ENCODE measurements at places on chromosomes 3 and 15. TPM values are rescaled to one million over a fixed set of nuclear protein-coding genes. Genes with fewer than 3 reads are reported as not detected.

DNA sequence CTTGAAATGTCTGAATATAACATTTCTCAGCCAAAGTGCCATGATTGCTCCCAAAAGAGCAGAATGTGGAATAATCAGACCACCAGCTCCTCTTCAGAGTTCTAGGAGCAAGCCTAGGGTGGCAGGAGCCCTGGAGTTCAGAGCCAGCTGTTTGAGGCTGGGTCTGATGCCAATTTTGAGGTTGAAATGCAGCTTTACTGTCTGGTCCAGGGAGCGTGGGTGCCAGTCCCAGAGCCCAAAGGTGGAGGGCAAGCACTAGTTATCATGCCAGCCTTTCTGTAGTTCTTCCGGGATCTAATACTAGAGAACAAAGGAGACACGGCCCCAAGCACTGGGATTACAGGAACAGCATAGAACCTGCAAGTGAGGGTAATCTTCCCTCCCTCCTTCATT is 69.3 kb downstream of the TNFAIP8L3 start:
- no peak for DNase-seq

DNA sequence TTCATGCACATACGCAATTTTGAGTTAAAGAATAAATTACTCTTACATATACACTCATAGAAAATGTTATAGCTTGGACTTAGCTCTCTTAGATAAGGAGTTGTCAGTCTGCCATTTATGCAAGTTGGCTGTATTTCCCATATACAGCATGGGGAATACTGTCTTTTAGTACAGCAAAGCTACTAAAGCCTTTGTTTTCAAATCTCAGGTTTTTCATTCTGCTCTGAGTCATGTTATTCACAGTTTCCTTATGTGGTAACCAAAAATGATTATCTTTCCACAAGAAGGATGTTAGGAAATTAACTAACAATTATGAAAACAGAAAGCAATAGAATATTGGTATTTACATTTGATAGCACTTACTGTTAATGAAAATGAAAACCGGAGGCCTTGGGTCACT is 4.3 kb upstream of the TIPARP start:
- no peak for DNase-seq

DNA sequence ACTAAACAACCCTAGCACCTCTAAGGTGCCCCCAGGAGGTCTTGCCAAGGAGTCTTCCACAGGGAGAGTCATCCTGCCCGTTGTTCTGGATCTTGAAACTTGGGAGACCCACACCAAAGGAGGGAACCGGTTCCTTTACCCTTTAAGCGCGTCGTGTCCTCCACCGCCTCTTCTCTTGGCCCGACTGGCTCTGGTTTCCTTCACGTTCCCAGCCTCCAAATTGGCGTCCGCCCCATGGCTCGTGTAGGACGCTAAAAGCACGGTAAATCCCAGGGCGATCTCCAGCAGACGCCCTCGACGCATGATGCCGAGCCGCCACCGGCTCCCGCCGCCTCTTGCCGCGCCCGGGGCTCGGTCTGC is 1.1 kb downstream of the FBN1 start:
- DNase-seq, result peak; percentile 80

- no peak for DNase-seq
Observed at GRCh38 chr3:37712421-37712820, 149.3 kb upstream of the CTDSPL start.

DNA sequence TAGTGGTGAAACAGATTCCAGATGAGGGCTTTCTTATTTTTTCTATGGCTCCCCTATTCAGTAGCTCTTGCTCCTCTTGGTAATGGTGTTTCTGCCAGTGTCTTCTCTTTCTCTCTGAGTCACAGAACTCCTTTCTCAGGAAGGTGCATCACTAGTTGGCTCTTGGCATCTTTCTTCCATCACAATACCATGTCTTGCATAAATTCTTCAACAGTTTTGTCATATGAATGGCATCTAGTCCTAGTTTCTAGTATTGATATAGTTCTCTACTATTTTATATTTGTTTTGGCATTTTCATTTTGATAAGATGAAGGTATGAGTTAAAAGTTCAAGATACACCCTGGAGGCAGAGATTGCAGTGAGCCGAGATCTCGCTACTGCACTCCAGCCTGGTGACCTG is 51.0 kb downstream of the REC114 start:
- DNase-seq, result no peak

DNA sequence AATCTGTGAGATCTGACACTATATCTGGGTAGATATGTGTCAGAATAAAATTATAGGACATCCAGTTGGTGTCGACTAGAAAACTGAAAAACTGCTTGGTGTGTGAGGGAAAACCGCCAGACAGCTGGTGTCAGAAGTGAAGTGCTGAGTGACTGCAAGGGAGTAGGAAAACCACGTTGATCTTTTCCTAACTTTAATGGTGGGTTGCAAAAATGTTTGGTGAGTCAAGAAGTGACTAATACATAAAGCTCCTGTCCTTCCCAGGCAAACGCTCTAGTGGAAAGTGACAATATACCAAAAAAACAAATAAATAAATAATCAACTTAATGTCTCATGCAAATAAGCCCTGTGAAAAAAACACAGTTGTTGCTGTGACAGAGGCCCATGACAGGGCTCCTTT is 7.3 kb upstream of the CD96 start:
- no peak for DNase-seq

GRCh38 chr3:184299488-184300377 is 692 bp downstream of the PSMD2 start:
- no peak for DNase-seq

DNA sequence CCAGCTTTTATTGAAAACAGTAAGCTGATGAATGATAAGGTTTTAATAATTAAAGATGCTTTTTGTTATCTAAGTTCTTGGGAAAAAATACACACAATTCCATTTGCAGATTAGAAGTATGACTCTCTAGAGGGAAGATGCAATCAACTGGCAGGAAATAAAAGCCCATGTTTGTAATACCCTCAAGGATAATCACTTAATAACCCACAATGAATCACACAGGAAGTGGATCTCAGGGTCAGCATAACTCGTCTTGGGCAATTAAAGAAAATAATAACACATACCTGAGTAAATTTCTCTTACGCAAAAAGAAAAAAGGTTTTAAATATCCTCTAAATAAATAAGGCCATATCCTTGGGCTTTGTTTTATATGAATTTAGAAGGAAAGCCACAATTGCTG is 9.4 kb upstream of the EID1 start:
- DNase-seq, result no peak

DNA sequence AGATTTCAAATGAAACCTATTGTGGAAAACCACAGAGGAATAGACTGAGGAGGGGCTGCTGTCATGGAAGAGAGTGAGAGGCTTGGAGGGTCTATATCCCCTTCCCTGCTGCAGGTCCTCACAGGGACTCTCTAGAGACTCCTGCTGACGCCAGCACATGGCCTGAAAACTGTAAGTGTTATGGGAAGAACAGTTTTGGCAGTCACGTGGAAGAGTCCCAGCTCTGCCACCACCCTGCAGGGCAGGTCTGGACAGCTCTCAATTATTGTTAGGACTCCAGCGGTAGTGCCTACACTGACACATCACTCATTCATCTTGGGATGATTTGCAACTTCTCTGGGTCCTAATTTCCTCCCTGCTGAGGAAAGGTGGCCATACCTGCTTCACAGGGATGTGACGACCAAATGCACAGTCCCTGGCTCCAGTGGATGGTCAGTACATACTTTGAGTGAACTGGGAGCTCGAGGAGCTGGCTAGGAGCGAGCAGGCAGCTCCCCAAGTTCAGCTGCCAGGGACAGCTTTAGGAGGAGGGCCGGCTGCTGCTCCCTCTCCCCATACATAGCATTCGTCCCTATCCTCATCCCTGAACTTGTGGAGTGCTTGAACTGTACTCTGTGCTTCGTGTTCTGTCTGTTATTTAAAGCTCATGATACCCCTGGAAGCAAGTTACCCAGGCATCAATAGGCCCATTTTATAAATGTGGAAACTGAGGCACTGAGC is 49.2 kb downstream of the CTXND1 start:
- no peak for DNase-seq

- DNase-seq, result no peak
Observed at GRCh38 chr15:78866803-78867202, 5.9 kb upstream of the MORF4L1 start.

DNA sequence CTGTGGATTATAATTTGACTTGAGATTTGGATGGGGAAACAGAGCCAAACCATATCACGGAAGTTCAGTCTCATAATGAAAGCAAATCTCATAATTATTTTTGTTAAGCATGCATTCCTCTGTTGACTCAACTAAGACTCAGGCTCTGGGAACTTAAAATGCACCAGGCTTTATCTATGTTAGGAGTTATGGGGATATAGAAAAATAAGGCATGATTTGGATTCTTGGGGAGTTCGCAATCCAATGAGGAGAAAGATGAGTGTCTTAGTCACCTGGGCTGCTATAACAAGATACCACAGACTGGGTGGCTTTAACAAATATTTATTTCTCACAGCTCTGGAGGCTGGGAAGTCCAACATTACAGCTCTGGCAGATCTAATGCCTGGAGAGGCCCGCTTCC is 89.4 kb upstream of the TJP1 start:
- no peak for DNase-seq

GRCh38 chr3:52240886-52241370 is 2.0 kb upstream of the TWF2 start:
- no peak for DNase-seq

DNA sequence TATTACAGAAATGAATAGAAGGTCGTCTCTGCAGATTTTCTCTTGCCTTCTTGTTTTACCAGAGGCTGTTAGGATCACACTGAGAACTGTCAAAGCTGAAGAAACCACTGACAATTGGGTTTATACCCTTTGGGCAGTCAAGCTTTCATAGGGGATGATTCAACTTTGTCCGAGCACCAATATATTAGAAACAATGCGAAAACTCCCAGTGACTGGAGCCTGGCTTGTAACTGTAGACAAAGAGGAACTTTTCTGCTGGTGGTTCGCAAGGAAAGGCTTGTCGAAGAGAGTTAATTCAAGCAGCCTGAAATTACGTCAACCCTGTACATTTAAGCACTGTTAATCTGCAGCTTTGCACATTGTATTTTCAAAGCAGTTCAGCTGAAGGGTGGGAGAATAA is 193.2 kb upstream of the ZNF385D start:
- DNase-seq, result no peak

GRCh38 chr3:30352410-30353318 is 253.7 kb upstream of the TGFBR2 start:
- DNase-seq, result no peak

DNA sequence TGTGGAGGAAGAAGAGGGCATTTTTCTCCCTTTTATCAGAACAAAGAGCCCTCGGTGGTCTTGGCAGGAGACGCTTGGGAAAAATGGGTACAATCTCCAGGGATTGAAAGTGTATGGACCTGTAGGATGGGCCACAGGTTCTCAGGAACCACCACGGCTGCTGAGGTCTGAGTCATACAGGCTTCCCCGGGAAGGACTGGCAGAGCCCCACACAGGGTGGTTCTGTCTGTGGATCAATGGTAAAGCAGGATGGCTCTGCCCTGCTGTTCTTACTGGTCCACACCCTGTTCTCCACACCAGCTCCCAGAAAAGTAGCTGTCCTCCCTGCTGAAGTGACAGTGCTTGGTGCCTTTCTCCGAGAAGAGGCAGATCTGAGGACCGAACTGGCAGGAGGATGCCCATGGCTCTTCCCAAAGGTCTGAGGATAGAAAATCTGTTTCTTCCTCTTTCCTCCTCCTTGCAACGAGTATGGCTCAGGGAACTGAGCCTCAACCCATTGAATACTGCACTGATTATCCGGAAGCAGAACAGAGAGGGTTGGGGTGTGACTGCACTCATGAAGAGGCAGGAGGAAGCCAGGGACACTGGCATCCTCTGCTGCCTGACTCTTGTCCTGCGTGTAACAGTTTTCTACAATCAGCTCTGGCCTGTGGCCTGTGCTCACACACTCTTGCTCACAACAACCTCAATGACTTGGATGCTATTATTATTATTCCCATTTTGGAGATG is 39.0 kb downstream of the KIF9 start:
- no peak for DNase-seq

- no peak for DNase-seq
Observed at GRCh38 chr15:39828374-39828931, 45.8 kb upstream of the FSIP1 start.

DNA sequence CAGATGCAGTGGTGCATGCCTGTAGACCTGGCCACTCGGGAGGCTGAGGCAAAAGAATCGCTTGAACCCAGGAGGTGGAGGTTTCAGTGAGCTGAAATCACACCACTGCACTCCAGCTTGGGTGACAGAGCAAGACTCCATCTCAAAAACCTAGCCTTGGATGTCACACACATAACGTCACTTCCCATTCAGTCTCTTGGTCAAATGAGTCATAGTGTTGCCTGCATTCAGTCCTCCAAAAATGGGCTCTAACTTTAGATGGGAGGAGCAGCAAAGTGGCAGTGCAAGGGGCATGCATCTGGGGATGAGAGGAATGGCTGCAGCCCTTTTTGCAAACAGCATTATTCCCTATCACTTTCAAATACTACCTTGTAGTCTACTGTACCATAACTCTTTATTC is 62.9 kb upstream of the AGBL1 start:
- no peak for DNase-seq

GRCh38 chr3:10392244-10392643 is 71.3 kb upstream of the SEC13 start:
- DNase-seq, result no peak

KBTBD13 gene
- total RNA-seq, result not detected

LRCH3 gene
- total RNA-seq, result 51.4 TPM

SH3GL3 gene
- 0.99 TPM for total RNA-seq

PDCD10 gene
- 58.9 TPM for total RNA-seq

RBP2 gene
- total RNA-seq, result not detected

CSTA gene
- total RNA-seq, result 3.6 TPM

TRANK1 gene
- 21.7 TPM for total RNA-seq

CLRN1 gene
- not detected for total RNA-seq

GOLGA6L10 gene
- 3.0 TPM for total RNA-seq

LTF gene
- 0.16 TPM for total RNA-seq

MRAS gene
- 36.8 TPM for total RNA-seq

TM4SF18 gene
- total RNA-seq, result 2.3 TPM

Data from sigmoid colon (tissue), 7 donors.